ENCODE measurements at places on chromosomes 6 and 20.

DNA sequence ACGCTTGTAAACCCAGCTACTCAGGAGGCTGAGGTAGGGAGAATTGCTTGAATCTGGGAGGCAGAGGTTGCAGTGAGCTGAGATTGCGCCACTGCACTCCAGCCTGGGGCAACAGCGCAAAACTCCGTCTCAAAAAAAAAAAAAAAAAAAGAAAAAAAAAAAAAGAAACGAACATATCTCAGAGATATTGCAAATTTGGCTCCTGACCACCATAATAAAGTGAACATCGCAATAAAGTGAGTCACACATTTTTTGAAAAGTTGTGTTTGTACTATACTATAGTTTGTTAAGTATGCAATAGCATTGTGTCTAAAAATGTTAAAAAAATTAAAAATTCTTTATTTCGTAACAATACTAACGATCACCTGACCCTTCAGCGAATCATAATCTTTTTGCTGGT is 13.3 kb downstream of the RSPH9 start:
- no peak for DNase-seq

GRCh38 chr20:8930726-8931125 is 138.2 kb upstream of the PLCB4 start:
- peak; percentile 20 for DNase-seq

DNA sequence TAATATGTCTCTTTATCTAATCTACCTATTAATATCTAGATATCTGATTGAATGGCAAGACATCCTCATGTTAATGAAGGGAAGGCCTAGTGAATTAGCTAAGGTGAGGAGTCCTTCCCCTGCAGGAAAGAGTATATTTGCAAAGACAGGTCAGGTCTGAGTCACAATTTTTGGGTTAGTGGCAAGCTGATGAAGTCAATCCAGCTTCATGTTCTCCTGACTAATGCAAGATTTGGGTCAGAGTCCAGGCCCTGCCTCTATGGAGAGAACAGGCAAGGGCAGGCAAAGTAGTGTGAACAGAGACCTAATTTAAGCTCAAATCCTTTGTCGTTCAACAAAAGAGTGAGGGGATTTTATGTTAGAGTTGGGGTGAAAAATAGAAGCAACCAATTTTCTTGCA is 496.7 kb downstream of the BMP2 start:
- no peak for DNase-seq

DNA sequence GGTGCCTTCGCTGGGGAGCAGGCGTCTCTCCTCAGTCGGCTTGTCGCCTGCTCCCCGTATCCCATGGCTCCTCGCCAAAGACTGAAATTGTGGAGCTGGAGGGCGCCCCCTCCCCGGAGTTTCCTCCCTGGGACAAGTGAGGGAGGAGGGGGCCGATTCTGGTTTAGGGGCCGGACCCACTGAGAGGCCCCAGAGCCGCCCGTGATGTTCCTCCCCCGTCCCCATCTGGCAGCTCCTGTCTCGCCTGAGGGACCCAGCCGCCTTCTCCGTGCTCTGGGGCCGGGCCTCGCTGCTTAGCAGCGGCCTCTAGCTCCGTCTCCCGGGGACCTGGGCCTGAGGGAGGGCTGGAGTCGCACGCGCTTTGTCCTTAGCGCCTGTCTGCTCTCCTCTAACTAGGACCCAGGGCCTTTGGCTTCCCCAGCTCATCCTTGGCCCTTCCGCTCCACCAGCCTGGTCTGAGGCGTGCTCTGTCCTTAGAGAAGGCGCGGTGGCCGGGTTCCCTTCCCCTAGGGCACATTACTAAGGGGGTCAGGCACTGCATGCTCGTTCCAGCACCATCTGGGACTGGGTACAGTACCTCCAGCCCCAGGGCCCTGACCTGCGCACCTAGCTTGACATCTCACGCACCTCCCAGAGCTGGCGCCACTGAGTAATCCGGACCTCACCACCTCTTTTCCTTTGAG is 29.7 kb downstream of the SLC12A5 start:
- DNase-seq: peak; percentile 49

- peak; percentile 31 for DNase-seq
These were observed 42.0 kb downstream of the IRAK1BP1 start for GRCh38 chr6:78909391-78909790.

DNA sequence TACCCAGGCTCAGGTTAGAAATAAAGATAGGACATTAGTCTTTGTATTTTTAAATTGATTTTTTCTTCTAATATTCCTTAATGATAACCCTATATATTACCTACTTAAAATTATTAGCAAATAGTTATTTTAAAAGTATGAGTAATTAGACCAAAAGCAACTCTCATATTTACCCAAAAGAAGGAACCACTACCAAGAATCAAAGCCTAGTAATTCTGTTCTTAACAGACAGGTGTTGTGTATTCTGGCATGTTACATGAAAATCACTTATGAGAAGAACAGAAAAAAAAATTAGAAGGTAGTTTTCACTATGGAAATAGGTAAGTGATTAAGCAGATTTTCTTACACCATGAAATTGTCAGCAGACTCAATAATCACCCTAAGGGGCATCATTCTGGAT is 105.1 kb downstream of the ATG5 start:
- no peak for DNase-seq

DNA sequence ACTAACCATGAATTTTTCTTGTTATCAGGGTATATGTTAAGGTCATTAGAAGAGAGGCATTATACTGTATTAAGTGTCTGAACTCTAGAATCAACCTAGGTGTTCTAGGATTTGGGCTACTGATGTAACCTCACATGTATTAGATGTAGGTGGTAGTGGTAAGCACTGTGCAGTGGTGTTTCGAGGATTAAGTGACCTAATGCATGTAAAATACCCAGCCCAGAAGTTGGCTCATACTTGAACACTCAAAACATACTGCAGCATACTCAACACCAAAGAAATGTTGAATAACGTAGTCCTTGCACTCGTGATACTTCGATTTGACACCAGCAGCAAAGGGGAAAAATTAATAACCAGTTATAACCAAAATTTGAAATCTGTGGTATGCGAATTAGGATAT is 48.7 kb downstream of the QKI start:
- DNase-seq: no peak

DNA sequence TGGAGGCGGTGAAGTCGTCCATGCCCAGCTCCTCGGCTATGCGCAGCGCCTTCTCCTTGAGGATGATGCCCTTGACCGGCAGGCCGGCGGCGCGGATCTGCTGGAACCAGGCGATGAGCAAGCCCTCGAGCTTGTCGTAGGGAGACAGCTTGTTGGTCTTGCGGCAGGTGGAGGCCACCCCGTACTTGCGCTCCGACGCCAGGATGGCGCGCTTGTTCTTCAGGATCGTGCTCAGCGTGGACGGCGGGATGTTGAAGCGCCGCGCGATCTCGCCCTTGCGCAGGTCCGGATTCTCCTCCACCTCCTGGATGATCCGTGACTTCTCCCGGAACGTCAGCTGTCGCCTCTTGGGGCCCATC is 435 bp downstream of the CENPB start:
- peak; percentile 78 for DNase-seq

DNA sequence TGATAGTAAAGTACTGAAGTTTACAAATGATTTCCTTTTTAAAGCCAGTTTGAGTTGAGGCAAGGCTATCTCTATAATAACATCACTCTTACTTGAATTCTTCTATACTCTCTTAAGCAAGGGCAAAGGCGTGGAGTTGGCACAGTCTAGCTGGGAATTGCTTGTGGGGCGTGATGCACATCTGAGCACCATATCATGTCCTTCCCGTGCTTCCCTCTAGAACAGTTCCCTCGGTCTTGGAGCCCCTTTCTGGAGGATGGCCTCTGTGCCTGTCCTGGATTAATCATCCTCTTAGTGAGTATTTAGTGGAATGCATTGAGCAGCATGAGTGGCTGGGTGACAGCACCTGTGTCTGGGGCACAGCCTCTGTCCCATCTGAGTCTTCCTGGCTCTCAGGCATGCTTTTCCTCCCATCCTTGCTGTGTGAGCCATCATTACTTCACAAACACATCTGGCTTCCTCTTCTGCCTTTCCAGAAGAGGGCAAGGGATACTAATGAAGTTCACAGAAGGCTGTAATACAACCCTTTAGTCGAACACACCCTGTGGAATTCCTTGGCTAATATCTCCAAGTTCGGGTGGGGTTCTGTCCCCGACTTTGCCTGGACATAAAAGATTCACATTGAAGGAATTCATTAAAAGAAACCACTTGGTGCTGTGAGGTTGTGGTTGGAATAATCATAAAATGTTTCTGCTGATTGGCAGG is 188.2 kb downstream of the FNDC1 start:
- no peak for DNase-seq

DNA sequence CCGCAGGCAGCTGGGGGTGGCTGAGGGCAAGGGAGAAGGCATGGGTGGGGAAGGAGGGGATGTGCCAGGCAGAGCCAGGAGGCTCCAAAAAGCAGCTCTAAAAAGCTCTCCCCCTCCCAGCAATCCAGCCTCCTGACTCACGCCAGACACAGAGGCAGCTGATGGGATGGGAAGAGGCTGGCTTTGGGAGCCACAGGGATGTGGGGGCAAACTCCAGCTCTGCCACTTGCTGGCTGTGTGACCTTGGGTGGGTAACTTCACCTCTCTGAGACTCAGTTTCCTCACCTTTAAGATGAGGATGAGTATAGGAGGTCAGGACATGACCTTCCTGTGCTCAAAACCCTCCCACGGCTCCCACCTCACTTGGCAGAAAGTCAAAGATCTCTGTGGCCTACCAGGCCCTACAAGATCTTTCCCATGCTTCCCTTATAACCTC is 148.9 kb downstream of the CEBPB start:
- DNase-seq: peak; percentile 70

GRCh38 chr6:24228681-24229255 is 102.8 kb downstream of the NRSN1 start:
- no peak for DNase-seq

- no peak for DNase-seq
These were observed 15.2 kb upstream of the SIRT5 start for GRCh38 chr6:13559251-13559650.

DNA sequence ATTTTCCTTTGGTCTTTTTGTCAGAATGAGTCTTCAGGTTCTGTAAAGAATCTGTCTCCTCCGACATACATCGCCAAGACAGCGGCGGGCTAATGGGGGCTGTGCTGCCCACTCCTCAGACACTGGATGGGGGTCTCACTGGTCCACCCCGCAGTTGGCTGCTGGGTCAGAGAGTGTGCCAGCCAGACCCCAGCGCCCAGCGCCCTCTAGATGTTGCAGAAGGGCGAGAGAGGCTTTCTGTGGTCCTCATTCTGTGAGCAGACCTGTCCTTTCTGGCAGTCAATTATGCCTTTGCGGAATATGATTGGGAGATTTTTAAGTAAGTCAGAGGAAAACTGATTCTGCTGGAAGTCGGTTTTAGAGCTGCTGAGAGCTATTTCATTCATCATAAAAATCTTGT is 7.8 kb upstream of the CCR6 start:
- no peak for DNase-seq

DNA sequence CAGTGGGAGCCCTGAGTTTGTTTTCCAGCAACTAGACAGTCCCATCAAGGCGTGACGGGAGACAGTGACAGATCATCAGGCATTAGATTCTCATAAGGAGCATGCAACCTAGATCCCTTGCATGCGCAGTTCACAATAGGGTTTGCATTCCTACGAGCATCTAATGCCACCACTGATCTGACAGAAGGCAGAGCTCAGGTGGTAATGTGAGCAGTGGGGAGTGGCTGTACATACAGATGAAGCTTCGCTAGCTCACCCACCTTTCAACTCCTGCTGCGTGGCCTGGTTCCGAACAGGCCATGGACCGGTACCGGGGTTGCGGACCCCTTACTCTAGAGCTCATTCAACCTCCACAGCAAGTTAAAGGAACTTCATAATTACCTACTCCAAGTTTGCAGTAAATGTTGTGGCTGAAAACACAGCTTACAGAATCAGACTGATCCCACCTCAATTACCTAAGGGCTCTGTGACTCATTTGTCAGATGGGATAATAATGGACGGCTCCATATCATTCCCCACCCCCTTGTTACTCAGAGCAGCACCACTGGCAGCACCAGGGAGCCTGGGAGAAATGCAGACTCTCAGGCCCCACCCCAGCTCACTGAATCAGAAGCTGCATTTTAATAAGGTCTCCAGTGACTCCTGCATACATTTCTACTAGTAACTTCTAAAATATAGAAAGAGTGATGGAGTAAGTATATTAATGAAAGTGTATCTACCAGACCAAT is 15.7 kb downstream of the PXMP4 start:
- no peak for DNase-seq

DNA sequence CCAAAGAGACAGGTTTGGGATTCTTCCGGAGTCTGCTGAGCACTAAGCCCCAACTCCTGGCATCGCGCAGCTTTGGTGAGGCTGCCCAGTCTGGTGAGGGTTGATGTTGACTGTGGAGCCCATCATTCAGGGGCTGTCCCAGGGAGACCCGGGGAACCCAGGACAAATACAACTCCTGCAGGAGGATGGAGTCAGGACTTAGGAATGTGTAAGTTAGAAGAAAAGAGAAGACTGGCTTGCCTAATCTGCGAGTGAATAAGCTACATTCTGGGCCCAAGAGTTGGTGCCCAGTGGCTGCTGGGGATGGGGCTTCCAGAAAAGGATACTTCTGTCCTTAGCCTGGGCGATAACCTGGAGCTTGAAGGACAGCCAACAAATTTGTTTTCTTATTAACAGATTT is 47.9 kb downstream of the STK35 start:
- DNase-seq: no peak

GRCh38 chr6:31664790-31665500 is at the start of gene GPANK1:
Gene GPANK1 (minus strand): TSS chr6:31664997. CDS start chr6:31664478, 519 bp downstream.
- DNase-seq: peak; percentile 96

GRCh38 chr20:3901028-3901705 is 12.0 kb downstream of the PANK2 start:
- no peak for DNase-seq

- DNase-seq: peak; percentile 37
These were observed 21.9 kb upstream of the CHMP4B start for GRCh38 chr20:33789109-33789857.

DNA sequence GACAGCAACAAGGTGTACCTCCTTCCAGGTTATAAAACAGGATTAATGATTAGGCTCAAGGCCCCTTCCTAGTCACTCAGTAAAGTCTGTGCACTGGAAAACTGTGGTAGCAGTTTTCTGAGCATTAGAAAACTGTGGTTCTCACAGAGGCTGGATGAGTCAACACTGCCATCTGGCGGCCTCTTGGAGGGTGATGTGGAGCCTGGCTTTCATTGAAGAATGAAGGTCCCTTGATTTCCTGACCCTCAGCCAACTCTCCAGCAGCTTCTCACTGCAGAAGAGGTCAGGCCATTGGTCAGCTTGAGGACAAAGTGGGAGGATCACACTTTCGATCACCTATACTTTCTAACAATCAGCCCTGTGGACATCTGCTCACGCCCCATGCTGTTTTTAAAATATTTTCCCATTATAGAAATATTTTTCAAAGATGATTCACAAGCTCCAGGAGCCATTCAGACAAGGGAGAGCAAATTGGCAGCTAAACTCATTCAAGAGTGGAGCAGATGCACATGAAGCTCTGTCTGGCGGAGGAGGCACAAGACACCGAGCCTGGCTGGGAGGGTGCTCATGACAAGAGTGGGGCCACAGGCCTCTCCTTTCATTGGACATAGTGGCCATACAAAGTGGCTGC is 23.2 kb downstream of the PSMB1 start:
- DNase-seq: peak; percentile 93

DNA sequence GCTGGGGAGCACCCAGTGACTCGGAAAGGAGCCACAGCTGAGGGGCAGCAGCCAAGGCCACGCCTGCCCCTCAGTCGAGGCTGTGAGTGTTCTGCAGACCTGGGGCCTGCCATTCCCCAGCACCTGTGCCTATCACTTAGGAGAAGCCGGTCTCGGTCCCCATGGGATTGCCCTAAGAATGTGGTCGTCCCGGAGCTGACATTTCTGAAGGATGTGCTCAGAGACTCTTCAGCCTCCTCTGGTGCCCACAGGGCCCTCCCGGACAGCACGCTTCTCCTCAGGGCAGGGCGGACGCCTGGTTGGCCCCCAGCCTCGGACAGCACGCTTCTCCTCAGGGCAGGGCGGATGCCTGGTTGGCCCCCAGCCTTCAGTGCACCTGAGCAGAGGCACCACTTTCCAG is 223.9 kb downstream of the ERMARD start:
- no peak for DNase-seq

Measured in eye (tissue), 1 donor.